HepG2 (cell line): ENCODE measurements at places on chromosomes 6 and 20.
A peak's percentile ranks its signal among the peaks of the same experiment; 100 is the strongest.

DNA sequence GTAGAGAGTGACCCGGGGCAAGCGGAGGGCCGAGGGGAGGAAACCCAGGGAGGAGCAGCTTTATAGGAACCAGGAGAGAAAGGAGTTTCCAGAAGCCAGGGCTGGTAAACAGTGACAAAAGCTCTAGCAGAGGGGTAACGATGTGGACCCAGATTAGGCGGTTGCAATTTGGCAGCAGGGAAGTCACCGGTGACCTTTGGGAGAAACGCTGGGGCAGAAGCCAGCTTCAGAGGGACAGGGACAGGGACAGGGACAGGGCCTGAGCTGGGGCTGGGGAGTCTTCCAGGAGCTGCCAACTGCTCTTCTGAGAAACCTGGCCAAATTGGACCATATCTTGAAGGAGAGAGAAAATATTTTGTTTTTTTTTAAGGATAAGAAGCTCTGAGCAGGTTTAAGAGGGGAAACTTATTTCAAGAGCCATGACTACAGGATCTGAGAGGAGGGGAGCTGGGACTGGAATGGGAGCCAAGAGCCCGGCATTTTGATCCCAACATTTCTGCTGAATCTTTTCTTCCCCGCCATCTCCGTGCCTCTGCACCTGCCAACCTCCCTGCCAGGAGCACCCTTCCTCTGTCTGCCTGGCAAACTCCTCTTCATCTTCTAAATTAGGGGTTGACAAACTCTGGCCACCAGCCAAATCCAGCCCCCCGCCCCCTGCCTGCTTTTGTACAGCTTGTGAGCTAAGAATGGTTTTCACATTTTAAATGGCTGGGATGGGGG is 22.6 kb upstream of the PREX1 start:
- no peaks in the 10 kb centered on the region for H3K36me3 ChIP-seq
- H3K27ac ChIP-seq: no peak overlapping the region
- peaks cover 21% of the 10 kb centered on the region for H3K4me1 ChIP-seq
- DNase-seq: no peak
- peaks cover 5% of the 10 kb centered on the region; the same call in 1 of the 2 replicates for H3K27me3 ChIP-seq
- H3K4me3 ChIP-seq: no peak overlapping the region

DNA sequence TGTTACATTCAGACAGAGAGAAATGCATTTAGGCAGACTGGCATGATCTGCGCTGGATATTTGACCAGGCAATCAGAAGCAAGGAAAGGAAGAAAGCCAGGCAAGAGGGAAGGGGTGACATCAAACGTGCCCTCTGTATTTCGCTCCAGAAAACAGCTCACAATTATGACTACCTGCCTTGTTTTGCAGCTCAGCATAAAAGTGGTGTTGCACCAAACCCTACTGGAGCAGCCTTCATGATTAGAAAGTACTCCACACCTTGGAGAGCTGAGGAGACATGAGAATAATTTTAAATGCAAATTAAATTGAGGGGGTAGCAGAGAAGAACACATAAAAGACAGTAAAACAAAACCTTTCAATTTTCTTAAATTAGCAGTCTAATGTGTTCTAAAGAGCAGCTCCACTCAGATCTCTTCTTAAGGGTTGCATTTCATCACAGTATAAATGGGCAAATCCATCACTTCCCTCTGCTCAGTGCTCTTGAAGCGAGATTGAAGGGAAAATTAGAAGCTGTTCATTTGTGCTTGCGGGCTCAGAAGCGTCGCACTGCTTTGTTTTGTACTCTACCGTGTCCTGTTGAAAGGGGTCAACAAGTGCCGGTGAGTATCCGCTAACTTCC is at the start of gene PHACTR1:
Gene PHACTR1 (plus strand): TSS at position 470 of the 619 bp plus-strand sequence.
- no peak within 1 kb of the TSS for H3K27ac ChIP-seq
- H3K36me3 ChIP-seq: no peaks in the 10 kb centered on the region
- H3K4me1 ChIP-seq: no peaks in the 10 kb centered on the region
- no peak within 1 kb of the TSS for H3K4me3 ChIP-seq

- no peak overlapping the region for H3K4me3 ChIP-seq
- no peak for DNase-seq
- H3K4me1 ChIP-seq: peaks cover 45% of the 10 kb centered on the region
- no peaks in the 10 kb centered on the region for H3K27me3 ChIP-seq
Observed at GRCh38 chr6:30813631-30814145, 69.3 kb upstream of the IER3 start.

DNA sequence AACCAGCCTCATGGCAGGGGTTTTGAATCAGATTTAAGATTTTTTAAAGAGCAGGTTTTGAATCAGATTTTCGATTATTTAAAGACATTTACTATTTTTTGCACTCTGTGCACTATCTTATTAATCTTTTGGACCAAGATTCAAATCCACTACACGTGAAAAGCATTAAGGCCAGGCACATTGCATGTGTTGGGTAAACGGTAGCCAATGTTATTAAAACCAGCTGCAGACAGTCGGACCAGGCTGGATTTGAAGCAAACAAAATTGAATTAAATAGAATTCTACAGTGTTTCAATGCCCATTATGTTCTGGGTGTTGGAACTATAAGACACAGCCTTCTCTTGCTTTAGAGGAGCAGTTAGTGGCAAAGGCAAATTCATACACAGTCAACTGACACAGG is 7.7 kb downstream of the HLA-DOA start:
- no peak for DNase-seq
- H3K27ac ChIP-seq: no peak overlapping the region
- H3K36me3 ChIP-seq: no peaks in the 10 kb centered on the region
- no peaks in the 10 kb centered on the region for H3K4me1 ChIP-seq

GRCh38 chr20:38214256-38215193 is 46.0 kb downstream of the KIAA1755 start:
- H3K27me3 ChIP-seq: peaks cover 45% of the 10 kb centered on the region; the same call in 2 of the 3 replicates
- no peak for DNase-seq
- H3K4me1 ChIP-seq: peaks cover 10% of the 10 kb centered on the region; the same call in 1 of the 2 replicates
- no peaks in the 10 kb centered on the region for H3K36me3 ChIP-seq

DNA sequence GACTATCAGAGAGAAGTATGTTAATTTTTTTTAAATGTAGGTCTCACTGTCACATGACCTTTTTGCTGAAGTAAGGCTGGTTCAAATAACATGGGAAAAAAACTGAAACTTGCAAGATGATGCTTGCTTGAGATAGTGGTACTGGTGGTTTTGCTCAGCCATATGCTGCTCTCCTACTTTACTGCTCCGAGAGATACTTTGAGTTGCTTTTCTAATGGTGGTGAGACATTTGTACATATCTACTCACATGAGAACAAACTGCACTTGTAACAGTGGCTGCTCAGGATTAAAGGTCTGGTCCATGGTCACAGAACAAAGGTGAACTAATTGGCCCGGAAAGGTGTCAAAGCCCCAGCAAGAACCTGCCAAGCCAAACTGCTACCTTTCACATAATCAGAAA is 106.2 kb upstream of the BEND3 start:
- no peak overlapping the region for H3K4me3 ChIP-seq
- H3K4me1 ChIP-seq: peaks cover 25% of the 10 kb centered on the region
- no peak for DNase-seq

DNA sequence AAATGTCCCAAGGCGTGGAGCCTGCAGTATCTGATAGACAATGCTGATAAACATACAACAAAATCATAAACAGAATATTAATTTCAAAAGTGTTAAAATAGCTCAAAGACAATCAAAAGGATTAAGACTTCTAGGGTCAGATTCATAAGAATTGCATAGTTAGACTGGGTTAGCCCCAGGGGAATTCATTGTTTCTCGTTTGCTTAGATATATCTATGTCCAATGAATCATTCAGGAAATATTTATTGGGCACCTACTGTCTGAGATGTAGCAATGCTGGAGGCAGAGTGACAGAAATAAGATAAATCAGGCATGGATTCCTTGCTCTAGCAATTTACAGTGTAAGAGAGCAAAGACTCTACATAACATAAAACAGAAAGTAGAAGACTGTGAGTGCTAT is 124.4 kb upstream of the PRL start:
- no peaks in the 10 kb centered on the region for H3K4me1 ChIP-seq
- H3K27me3 ChIP-seq: no peaks in the 10 kb centered on the region
- no peak overlapping the region for H3K27ac ChIP-seq

GRCh38 chr20:62487561-62488354 is 12.0 kb upstream of the GATA5 start:
- H3K4me3 ChIP-seq: no peak overlapping the region
- peak; percentile 75 for DNase-seq
- H3K27me3 ChIP-seq: peaks cover 38% of the 10 kb centered on the region
- no peaks in the 10 kb centered on the region for H3K36me3 ChIP-seq
- H3K27ac ChIP-seq: no peak overlapping the region

- no peak for DNase-seq
- H3K4me3 ChIP-seq: no peak overlapping the region
- H3K36me3 ChIP-seq: no peaks in the 10 kb centered on the region
- no peaks in the 10 kb centered on the region for H3K4me1 ChIP-seq
- H3K27me3 ChIP-seq: peaks cover 29% of the 10 kb centered on the region
Observed at GRCh38 chr20:36311854-36312723, 6.0 kb downstream of the DLGAP4 start.

DNA sequence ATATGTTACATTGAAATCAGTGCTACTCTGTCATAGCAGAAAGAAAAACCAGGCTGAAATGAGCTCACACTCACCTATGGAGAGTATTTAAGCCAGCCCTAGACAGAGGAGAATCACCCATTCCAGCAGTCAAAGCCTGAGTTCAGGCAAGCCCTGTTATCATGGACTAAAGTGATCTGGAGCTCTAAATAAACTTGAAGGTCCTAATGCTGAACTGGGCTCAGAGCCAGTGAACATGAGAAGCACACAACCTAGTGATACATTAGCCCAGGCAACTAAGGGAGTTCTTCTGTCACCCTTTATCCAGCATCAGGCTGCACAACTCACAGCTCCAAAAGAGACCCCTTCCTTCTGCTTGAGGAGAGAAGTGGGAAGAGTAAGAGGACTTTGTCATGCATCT is 425.0 kb downstream of the COL12A1 start:
- DNase-seq: no peak
- no peaks in the 10 kb centered on the region for H3K36me3 ChIP-seq
- no peak overlapping the region for H3K4me3 ChIP-seq
- no peaks in the 10 kb centered on the region; the same call in 1 of the 2 replicates for H3K27me3 ChIP-seq
- H3K27ac ChIP-seq: no peak overlapping the region
- no peaks in the 10 kb centered on the region for H3K4me1 ChIP-seq
